ENCODE measurements at places on chromosomes 4 and X.

DNA sequence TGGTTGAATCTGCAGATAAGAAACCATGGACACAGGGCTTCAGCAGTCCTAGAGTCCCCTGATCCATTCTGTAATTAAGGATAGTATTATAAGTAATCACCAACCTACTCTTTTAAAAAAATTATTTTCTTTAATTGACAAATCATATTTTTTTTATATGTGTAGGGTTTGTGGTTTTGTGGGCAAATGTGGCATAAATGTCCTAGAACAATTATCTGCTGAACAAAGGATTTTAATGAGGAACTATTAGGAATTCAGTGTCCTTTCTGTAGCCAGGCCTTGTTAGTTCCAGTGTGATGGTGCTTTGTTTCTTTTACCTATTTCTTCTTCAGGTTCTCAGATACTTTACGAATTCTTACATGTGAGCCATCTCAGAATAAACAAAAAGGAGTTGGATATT, 32.4 kb downstream of the PRIMPOL start:
- DNase-seq = no peak

DNA sequence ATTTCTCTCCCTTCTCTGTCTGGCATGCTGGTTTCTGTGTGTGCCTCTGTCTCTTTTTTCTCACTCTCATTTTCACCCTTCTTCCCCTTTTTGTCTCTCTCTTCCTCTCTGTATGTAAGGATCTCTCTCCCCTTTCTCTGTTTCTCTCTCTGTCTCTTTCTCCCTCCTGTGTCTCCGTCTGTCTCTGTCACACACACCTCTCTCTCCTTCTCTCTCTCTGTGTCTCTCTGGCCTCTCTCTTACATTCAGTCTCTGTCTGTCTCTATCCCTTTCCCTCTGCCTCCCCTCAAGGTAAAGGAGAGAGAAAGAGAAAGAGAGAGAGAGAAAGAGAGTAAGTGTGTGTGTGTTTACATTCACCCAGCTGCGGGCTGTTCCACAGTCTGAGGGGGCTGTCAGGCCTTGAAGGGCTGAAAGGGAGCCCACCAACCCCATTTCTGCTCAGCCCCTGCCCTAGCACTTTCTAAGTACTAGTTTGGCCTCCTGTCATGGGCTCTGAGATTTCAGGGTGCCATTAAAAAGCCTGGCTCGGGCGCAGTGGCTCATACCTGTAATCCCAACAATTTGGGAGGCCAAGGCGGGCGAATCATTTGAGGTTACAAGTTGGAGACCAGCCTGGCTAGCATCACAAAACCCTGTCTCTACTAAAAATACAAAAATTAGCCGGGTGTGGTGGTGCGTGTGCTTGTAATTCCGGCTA, 9.6 kb upstream of the TSPYL2 start:
- no peak for DNase-seq

DNA sequence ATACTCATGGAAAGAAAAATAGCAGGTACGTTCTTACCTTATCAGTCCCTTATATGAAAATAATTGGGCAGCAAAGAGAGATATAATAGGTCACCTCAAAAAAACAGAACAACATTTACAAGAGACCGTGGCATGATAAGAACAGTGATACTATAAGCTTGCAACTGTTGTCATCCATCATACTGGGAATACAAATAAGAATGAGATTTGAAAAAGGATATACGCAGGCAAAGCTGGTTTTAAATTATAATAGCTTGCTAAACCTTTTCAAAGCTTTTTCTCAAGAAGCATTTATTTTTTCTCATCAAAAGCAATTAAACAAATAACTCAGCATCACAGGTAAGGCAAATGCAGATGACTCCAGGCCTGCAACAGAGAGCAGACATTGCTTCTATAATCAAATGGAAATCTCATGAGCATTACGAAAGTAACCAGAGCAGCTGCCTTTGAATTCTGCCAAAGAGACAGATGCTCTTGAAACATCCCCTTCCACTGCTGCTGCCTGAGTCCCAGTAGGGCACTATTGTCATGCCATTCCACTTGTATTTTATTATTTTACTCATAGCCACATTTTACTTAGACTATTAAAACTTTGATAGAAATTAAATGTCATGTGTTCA, 620.6 kb upstream of the GNPDA2 start:
- DNase-seq = no peak

GRCh38 chr4:13527981-13528820, 16.1 kb downstream of the NKX3-2 start:
- DNase-seq = no peak

- DNase-seq = no peak
Measured at GRCh38 chrX:17531500-17531899, 156.5 kb downstream of the NHS start.

DNA sequence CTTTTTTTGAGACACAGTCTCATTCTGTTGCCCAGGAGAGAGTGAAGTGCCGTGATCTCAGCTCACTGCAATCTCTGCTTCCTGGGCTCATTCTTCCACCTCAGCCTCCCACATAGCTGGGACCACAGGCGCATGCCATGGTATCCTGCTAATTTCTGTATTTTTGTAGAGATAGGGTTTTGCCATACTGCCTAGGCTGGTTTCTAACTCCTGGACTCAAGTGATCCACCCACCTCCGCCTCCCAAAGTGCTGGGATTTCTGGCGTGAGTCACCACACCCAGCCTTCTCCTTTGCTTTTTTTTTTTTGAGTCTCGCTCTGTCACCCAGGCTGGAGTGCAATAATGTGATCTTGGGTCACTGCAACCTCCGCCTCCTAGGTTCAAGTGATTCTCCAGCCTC, 94.1 kb downstream of the PDS5A start:
- no peak for DNase-seq

DNA sequence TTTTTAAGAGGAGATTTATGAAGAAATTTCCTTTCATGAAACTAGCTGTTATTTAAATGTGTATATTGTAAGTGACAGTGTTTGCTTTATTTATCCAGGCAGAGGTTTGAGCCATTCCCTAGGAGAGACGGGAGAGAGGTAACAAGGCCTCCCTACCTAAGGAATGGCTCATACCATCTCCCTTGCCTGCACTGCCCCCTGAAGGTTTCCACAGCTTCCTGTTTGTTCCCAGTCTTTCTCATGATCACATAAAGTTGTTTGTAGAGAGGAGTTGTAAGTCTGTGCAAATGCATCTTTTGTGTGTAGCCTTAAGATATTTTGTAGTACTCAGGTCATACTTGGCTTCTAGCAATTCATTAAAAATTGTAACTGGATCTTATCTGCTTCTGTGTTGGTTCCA, 1504.5 kb upstream of the PCDH10 start:
- DNase-seq = no peak

GRCh38 chr4:155419266-155419665, 42.5 kb upstream of the MAP9 start:
- DNase-seq = no peak

DNA sequence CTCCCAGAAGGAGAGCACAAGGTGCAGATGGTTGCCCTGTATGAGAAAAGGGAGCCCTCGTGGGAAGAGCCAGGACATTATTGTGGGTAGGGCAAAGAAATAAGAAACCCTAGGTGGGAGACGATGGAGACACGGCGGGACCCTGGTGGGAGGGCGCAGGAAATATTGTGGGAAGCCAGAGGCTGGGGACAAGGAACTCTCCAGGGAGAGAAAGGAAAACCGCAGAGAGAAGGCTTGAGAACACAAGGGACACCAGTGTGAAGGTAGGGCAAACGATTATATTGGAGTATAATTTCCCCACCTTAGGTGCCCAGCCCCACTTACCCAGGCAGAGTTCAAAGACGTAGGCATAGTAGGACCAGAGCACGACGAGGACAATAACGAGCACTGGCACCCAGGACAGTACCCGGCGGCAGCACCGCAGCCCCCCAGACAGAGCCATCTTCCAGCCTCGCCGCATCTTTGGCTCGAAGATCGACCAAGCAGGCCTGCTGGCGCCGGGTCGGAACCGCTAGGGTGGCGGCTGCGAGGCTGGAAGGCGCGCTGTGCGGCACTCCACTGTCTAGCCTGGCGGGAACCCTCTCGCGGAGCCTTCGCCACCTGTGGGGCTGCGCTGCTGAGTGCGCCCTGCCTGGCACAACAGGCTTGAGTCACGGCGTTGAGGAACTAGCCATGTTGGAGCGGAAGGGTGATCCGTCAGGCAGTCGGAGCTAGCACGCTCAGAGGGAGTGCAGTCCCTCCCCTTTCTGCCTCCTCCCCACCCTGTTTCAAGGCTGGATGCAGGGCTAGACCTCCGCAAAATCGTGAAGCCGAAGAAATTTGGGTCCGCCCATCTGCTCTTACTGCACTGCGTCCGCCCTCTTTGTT, at the start of gene ZDHHC15:
Gene ZDHHC15, minus strand, starts transcription at position 473 of the 867 bp plus-strand sequence. Its CDS starts 13 bp downstream, at position 460.
- DNase-seq = peak; percentile 26

DNA sequence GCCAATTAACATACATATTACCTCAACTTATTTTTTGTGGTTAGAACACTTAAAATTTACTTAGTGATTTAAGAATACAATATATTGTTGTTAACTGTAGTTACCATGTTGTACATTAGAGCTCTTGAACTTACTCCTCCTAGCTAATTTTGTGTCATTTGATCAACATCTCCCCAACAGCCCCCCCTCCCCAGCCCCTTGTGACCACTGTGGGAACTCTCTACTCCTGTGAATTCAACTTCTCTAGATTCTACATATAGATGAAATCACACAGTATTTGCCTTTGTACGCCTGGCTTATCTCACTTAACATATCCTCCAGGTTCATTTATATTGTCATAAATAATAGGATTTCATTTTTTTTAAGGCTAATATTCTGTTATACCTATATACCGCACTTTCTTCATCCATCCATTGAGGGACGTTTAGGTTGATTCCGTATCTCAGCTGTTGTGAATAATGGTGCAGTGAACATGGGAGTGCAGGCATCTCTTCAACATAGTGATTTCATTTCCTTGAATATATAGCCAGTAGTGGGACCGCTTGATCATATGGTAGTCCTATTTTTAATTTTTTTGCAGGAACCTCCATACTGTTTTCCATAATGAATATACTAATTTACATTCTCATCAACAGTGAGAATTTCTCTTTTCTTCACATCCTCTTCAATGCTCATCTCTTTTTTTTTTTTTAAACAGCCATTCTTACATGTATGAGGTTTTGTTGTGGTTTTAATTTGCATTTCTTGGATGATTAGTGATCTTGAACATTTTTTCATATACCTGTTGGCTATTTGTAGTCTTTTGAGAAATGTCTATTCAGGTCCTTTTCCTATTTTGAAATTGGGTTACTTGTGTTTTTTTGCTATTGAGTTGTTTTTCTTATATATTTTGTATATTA, 66.8 kb downstream of the RAPGEF2 start:
- DNase-seq = no peak

GRCh38 chr4:165720411-165721082, 152.5 kb upstream of the TLL1 start:
- no peak for DNase-seq

- DNase-seq = no peak
Measured at GRCh38 chr4:41069257-41069656, 145.1 kb downstream of the APBB2 start.

GRCh38 chrX:115459883-115460880, 100.8 kb upstream of the PLS3 start:
- no peak for DNase-seq

DNA sequence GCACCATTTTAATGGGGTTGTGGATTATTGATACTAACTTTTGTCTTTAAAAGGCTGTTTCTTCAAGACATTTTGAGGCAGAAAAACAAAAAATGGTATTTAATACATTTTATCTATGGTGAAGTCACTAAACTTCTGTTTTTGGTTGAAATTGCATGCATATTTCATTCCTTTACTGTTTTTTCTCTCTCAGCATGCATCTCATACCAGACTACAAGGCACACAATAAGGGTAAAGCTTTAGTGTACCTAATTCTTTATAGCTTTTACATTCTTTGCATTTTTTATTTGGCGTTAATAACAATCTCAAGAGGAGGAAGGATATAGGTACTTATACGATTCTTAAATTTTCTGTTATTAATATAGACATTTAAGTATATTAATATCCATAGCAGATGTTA, 151.0 kb upstream of the DKK2 start:
- DNase-seq = no peak

- DNase-seq = no peak
Measured at GRCh38 chr4:142404191-142404611, 441.9 kb downstream of the INPP4B start.

DNA sequence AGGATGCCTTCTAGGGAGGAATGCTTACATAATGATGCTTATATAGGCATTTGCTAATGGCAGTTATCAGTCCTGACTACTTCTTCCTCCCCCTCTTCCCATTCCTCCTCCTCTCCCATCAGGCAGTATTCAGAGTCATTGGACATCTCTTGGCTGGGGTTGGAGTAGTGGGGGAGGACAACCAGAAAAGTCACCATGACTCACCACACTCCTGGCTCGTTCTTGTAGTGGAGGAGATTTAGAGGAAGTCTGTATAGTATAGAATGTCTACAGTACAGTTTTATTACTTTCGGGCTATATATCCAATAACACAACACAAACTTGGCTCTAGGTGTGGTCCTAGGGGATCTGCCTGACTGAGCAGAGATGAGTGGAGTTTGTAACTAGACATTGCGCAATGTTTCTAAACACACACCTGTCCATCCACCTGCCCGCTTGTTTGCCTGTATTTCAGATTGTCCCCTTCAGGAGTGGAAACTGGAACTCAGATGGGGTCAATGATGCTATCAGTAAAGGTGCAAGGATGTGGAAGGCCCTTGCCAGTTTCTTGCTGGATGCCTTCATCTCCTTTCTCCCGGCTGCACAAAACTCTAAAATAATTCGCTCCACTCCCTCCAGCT, 27.9 kb upstream of the KIAA1210 start:
- DNase-seq = no peak

Data from activated CD4-positive, alpha-beta T cell treated with anti-CD3 and anti-CD28 coated beads, Interleukin-2, amount 50 U/mL, for 24 hours (primary cell).